Smooth muscle cell of the brain vasculature (primary cell): ENCODE measurements at places on chromosomes 12 and 14.

DNA sequence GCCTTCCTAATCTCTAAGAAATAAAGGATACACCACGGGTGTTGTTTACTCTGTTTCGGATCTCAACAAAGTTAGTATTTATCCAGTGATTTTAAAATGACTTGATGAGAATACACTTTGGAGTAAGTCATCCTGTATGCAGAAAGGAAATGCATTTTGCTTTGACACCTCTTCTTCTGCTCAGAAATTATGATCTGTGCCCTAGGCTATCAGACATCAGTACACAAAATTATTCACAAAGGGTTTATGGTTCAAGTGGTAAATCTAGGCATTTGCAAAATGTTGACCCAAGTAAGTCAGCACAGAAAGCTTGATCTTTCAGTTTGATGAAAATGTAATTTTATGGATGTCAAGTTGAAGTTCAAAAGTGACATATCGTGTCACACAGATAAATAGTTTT, 248.5 kb downstream of the ATP23 start:
- DNase-seq = no peak

GRCh38 chr14:37088356-37089215, 83.8 kb downstream of the SLC25A21 start:
- no peak for DNase-seq

DNA sequence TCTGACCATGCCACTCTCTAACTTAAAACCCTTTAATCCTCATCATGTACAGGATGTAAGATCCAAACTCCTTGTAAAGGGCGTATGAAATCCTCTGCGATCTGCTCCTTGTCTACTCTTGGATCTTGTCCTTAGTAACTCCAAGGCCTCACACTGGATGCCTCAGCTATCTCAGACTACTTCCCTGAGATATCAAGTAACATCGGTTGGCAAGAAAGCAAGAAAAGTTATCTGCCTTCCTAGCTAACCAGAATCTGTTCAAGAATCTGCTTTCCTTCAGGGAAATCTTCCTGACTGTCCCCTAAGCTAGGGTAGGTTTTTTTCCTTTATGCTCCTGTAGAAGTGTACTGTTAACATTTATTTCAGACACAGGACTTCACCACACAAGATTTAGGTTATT, 82.6 kb downstream of the TAOK3 start:
- no peak for DNase-seq

DNA sequence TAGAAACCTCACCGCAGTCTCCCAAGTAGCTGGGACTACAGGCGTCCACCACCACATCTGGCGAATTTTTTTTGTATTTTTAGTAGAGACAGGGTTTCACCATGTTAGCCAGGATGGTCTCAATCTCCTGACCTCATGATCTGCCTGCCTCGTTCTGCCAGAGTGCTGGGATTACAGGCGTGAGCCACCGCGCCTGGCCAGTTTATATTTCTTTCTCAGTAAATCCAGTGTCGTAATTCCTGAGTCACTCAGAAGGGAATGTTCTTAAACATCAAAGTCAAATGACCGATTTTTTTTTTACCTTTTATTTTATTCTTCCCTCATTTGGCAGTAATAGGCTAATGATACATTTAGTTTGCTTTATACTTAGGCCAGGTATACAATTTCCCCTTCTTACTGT, 80.5 kb downstream of the FBXO33 start:
- no peak for DNase-seq

- no peak for DNase-seq
Observed at GRCh38 chr14:69423279-69423678, 24.8 kb downstream of the SLC39A9 start.

GRCh38 chr14:94408546-94409095, 20.2 kb upstream of the SERPINA1 start:
- no peak for DNase-seq

DNA sequence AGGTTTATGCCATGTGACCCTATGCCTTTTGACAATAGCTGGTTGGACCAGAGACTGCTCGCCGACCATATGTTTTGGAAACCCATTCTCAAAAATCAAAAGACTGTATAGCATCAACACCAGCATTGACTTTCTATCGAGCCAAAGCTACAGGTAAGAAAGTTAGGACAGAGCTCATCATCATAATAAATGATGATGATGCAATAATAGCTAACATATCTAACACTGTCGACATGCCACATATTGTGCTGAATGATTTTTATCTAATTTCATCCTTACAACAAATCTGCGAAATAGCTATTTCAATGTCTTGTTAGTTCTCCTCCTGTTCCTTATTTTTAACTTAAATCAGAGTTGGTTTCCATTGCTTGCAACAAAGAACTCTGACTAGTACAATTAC, 102.9 kb downstream of the EGLN3 start:
- no peak for DNase-seq

- DNase-seq = no peak
Observed at GRCh38 chr12:56676851-56677580, 11.1 kb downstream of the PTGES3 start.

GRCh38 chr14:100828031-100828769, 2.3 kb downstream of the MEG3 start:
- DNase-seq = peak; percentile 59

DNA sequence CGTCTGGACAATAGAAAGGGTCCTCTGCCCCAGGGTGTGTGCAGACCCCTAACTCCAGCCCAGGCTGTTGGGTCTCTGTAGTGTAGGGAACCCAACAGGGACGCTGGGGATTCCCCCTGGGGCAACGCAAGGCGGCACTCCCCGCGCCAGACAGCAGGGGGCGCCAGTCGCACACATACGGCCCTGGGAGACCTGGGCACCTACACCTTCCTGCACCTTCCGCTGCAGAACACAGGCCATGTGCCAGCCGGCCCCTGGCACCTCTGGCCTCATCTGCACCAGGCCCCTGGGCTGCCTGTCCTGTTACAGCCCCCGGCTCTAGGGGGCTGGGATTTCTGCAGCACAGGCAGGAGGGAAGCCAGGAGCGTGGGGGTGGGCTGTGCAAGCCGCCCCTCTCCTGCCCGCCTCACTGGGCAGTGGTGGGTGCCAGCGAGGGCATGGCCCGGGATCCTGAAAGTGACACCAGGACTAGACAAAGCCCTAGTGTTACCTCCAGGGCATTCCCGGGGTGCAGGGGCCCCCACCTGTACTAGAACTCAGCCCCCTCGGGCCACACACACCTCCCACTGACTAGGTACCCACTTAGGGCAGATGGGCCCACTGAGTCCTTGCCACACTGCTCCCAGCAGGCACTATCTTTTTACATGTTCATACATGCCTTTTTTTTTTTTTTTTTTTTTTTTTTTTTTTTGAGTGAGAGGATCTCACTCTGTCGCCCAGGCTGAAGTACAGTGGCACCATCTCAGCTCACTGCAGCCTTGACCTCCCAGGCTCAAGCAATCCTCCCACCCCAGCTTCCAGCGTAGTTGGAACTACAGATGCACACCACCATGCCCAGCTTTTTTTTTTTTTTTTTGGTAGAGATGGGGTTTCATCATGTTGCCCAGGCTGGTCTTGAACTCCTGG, 37.5 kb downstream of the CCNK start:
- DNase-seq = no peak

GRCh38 chr14:73829526-73830431, 21.9 kb upstream of the PTGR2 start:
- no peak for DNase-seq

DNA sequence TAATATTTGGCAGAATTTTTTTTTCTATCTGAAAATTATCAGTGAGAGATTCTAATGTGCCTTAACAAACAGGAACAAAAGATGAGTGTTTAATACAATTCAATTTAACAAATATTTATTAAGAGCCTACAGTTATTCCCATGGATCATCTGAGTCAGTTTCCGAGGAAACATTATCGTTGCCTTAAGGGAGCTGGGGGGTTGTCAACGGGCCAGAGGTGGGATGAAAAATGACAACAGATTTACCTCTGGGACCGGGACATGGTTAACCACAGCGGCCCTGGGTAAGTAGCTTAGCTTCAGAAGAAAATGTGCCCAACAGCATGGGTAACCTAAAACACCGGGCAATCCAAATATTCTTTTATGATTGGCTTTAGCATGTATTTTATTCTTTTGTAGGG, 113.6 kb downstream of the DAD1 start:
- no peak for DNase-seq

DNA sequence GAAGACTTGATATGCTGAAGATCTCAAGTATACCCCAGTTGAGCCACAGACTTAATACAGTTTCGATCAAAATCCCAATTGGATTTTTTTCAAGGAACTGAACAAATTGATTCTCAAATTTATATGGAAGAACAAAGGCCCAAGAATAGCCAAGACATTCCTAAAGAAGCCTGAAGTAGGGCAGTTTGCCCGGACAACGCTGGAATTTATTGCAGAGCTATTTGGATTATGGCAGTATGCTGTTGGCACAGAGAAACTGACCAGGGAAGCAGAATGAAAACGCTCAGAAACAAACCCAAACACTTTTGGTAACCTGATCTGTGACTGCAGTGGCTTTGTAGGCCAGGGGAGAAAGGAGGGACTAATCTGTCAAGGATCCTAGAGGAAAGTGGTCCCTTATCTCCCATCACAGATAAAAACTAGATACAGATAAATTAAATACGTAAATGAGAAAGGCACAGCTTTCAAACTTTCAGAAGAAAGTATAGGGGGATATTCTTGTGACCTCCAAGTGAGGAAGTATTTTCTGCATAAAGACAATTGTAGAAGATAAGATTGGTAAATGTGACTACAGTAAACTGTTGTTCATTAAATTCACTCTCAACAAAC, 35.9 kb upstream of the GSC start:
- DNase-seq = no peak

- no peak for DNase-seq
Observed at GRCh38 chr14:74784634-74785033, 21.5 kb downstream of the YLPM1 start.

GRCh38 chr12:131971226-131971625, 21.5 kb downstream of the EP400 start:
- DNase-seq = no peak

DNA sequence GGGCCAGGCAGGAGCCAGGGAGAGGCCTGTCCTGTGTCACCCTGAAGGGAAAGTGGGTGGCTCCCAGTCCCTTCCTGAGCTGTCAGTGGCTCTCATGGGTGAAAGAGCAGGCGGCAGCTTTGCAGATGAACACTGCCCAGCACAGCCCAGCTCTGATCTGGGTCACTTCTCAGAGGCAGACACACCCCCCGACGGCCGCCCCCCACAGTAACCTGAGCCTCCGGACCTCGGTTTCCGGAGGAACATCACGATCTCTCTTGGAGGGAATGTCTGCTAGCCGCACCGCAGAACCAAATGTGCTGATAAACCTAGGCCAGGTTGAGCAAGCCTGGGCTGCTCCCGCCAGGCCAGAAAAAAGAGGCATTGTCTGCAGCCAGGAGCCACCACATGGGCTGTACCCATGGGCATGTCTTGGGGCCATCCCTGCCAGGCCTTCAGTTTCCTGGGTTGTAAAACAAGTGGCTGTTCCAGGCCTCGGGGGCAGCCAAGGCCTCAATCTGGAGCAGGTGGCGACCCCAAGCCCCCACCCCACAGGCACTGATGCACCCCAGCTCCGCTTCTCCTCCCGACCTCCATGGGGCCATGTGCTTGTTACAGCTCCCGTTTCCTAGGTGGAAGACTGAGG, 57.6 kb downstream of the NCOR2 start:
- DNase-seq = no peak

- no peak for DNase-seq
Observed at GRCh38 chr14:41549282-41549681, 57.4 kb upstream of the LRFN5 start.

DNA sequence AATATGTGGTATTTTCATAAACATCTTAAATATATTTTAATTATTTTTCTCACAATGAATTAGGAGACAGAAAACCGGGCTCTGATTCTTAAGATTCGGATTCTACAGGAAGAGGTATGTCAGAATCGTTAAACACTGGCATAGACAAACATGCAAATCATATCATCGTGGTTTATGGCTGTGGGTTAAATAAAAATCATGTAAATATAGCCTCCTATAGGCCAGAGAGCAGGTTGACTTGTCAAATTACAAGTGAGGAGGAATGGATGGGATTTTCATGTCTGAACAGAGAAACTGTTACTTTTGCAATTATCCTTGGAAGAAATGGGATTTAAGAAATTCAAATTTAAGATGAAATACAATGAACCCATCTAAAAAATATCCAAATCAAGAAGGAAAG, 74.9 kb upstream of the BCAT1 start:
- no peak for DNase-seq

DNA sequence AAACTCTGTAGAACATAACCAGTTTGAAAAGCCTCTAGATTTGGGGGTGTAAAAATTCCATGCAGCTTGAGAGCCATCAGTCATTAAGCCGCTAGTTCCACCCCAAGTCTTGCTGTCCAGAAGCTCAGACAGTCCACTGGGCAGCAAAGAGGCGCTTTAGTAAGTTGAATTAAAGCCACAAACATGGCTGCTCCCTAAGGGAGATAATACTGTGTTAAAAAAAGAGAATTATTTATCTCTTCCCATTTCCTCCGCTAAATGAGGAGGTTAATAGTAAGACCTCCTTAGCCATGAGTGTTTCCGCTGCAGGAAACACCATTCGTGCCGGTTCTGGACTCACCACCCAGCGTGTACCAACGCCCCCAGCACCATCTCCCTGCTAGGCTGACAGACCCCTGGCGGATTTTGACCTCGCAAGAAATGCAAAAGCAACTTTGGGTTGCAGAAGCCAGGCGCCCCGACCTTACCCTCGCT, 536 bp downstream of the TM7SF3 start:
- DNase-seq = no peak

DNA sequence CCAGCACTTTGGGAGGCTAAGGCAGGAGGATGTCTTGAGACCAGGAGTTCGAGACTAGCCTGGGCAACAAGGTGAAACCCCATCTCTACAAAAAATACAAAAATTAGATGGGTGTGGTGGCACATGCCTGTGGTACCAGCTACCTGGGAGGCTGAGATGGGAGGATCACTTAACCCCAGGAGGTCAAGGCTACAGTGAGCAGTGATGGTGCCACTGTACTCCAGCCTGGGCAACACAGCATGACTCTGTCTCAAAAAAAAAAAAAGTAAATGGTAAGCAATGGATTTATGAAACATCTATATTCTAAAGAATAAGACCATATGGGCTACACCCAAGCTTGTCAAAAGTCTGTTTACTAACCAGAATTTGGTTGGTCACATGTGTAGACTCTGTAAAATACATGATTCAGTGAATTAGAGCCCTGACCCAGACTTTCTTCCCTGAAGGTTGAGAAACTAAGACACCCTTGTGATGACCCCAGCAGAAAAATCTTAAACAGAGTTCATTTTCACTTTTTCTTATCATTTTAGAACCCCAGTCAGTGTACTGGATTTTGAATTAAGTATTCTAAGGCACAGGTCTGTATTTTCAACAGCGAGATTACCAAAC, 12.1 kb downstream of the FGD6 start:
- no peak for DNase-seq

- DNase-seq = no peak
Observed at GRCh38 chr14:65961004-65961403, 525.2 kb upstream of the CCDC196 start.

DNA sequence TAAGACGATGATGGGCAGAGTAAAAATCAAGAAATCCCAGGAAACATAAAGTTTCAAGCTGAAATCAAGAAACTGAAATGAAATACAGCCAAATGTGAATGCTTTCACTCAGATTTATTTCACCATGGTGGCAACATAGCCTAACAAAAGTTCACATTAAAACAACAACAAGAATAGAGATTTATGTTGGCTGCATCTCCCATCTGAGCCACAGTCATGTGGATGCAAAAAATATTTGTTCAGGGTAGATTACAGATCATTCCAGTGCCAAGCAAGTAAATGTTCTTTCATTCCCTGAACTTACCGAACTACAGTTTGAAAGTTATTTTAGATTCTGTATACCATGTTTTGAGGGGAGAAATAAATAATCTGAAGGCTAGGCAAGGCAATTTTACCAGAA, 159.9 kb upstream of the TMTC1 start:
- DNase-seq = no peak
